Cortex of kidney (tissue), 1 donor: ENCODE measurements at places on chromosomes 6 and 20.

GRCh38 chr20:32437391-32438074 is 79.4 kb downstream of the ASXL1 start:
- DNase-seq: no peak

GRCh38 chr6:141540207-141540606 is 592.5 kb upstream of the GJE1 start:
- DNase-seq: no peak

DNA sequence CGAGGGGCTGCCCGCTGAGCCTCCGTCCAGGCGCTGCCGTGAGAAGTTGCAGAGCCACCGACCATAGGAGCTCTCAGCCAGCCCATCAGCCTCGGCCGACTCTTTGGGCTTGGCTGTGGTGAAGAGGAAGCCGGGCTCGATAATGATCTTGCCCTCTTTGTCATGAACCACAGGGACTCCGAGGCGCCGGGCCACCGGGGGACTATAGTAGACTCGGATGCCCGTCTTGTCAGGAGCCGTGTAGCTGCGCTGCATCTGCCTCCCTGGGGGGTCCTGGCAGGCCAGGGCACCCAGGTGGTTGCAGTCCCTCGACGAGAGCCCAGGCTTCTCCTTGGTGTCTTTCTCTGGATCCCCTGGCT is 20.5 kb upstream of the DSN1 start:
- DNase-seq: no peak

DNA sequence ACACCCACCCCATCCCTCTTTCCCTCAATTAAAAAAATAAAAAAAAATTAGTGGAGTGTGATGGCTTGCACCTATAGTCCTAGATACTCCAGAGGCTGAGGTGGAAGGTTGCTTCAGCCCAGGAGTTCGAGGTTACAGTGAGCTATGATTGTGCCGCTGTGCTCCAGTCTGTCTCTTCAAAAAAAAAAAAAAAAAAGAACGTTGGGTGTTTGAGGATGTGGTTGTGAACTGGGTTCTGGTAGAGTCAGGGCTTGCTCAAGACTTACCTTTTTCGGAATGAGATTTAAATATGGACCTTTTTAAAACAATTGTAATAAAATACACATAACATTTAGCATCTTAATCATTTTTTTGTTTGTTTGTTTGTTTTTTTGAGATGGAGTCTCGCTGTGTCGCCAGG is 211.9 kb downstream of the OR2B2 start:
- DNase-seq: no peak

DNA sequence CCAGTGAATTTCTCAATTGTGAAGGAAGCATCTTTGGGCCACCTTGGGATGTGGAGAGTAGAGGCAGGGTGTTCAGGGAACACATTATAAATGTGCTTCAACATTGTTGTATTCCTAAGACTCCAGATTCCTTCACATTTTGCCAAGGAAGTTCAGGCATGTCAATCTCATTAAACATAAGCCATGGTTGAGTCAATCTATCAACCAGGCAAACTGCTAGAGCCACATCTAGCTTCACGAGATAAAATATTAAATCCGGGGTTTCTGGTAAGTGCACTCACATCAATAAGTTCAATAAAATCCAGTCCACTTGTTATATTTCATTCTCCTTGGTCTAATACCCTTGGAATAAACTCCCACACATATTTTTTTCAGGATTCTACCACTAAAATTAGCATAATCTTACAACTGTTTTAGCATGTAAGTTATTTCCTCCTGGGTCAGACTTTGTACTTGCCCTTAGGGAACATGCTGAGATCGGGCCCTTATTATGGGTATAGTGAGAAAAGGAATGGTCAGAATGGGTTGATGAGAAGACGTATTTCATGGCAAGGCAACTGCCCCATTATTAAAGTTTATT is 93.6 kb downstream of the ADTRP start:
- DNase-seq: no peak

- DNase-seq: no peak
Measured at GRCh38 chr6:125100074-125100652, 53.4 kb upstream of the TPD52L1 start.

- DNase-seq: no peak
Measured at GRCh38 chr6:146598772-146599405, at the start of gene ADGB. TSS of gene ADGB (plus strand) at chr6:146598972. CDS start at chr6:146599041, 69 bp downstream.

GRCh38 chr6:107819964-107820337 is 4.2 kb downstream of the SCML4 start:
- DNase-seq: no peak

DNA sequence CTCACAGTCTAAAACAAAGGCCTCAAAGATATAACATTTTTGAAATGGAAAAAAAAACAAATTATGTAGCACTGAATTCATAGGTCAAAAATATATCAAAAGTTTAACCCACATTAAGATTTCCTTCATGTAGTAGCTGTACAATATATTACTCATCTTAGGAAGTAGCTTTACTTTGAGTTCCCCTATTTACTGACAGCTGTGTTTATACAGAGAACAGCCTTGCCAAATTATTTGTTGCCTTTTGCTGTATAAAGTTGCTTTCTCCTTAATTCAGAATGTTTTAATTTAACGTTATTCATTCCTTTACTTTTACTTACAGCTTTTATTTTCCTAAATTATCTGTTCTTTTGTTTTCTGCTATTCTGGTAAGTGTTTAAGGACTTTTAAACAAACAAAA is 181.0 kb downstream of the COL12A1 start:
- DNase-seq: no peak

- DNase-seq: no peak
Measured at GRCh38 chr6:16542070-16542469, 219.2 kb downstream of the ATXN1 start.

GRCh38 chr6:27111743-27112142 is 135.8 kb upstream of the PRSS16 start:
- DNase-seq: no peak
